Breast epithelium (tissue), 4 donors: ENCODE measurements at places on chromosomes 3 and 15. TPM values are rescaled to one million over a fixed set of nuclear protein-coding genes. Genes with fewer than 3 reads are reported as not detected.

SLC9C1 gene
- total RNA-seq: not detected

DNA sequence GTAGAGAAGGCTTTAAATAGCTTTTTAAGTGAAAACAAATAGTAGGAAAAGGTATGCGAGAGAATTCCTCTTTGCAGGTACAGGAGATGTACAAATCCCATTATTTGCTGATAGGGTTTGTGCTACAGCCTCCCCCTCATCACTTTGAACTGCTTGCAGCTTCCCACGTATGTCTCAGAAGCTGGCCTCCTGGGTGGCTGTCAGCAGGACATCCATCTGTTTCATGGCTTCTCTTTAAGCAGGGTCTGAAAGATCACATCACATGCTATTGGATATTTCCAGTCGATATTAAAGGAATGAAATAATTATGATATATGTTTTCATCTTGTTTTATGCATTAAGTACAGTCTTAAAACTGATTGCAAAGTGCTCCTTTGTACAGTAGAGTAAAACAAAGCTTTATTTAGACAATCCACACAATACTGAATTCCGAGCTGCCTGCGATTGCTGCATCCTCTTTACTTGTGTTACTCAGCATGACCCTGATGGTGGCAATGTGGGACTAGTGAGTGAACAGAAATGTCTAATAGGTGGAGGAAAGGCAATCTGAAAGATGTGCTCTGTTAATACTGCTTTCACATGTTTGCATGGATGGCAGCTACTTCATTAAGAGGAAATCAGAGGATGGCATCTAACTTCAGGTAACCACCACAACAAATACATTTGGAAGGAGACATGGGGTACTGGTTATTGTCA, 930.6 kb upstream of the SEMA6D start:
- no peak for DNase-seq

DNA sequence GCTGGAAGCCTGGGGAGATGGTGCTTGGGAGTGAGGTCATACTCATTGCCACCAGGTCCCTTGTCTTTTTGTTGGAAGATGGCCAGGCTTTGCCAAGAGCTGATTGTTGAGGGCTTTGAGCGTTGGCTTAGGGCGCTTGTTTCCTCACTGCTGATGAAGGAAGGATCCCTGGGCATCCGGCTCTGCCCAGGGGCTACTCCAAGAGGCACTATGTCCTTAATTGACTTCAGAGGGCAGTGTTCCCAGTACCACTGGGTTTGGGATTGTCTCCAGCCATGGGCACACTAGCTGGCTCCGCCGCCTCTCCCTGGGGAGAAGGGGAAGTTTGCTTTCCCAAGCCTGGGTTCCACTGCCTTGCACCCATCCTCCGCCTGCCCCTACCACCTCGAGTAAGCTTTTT, 57.2 kb upstream of the RGMA start:
- no peak for DNase-seq

DNA sequence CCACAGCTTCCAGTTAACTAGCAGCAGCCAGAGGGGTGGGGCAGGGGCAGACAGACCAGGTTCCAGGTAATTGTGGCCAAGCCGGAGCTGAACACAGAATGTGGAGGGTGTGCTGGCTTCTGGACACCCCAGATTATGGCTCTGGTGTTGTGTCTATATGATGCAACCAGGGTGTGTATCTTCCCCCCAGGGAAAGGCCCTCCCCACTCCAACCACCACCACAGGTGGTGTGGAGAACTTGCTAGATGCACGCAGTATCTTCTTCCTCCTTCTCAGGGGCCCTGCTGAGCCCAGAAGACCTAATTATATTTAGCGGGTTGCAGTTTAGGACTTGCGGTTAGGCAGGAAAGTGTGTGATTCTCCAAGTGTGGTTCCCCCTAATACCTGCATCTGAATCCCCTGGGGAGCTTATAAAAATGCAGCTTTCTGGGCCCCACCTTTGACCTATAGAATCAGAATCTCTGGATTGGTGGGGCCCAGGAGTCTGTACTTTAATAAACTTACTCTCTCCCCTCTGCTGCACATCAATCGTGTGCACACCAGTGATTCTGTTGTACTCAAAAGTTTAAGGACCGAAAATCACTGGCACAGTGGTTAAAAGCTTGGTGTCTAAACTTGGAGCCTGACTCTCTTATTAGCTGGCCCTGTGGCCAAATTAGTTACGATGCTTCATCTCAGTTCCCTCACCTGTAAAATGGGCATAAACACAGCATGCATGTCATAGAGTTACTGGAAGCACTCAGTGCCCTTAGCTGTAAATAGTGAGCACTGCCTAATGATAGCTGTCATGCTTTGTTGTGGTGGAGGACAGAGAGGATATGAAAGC, 379.1 kb upstream of the PROK2 start:
- no peak for DNase-seq

DNA sequence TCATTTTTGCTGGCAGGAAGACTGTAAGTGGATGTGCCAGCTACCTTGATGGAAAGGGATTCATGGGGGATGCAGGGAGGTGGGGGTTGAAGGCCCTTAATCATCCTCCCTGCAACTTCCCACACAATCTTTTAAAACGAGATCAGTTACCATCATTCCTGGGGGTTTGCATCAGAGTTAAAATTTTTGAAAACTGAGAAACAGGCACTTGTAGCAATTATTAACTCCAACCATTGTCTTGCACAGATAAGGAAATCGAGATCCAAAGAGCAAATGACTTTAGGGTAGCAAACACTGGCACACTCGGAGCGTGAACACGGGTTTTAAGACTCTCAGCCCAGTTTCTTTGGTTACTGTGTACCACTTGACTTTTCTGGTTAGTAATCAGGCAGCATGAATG, 41.9 kb downstream of the GPD1L start:
- DNase-seq: no peak
